ENCODE measurements at places on chromosomes 7 and 10.
A peak's percentile ranks its signal among the peaks of the same experiment; 100 is the strongest.

DNA sequence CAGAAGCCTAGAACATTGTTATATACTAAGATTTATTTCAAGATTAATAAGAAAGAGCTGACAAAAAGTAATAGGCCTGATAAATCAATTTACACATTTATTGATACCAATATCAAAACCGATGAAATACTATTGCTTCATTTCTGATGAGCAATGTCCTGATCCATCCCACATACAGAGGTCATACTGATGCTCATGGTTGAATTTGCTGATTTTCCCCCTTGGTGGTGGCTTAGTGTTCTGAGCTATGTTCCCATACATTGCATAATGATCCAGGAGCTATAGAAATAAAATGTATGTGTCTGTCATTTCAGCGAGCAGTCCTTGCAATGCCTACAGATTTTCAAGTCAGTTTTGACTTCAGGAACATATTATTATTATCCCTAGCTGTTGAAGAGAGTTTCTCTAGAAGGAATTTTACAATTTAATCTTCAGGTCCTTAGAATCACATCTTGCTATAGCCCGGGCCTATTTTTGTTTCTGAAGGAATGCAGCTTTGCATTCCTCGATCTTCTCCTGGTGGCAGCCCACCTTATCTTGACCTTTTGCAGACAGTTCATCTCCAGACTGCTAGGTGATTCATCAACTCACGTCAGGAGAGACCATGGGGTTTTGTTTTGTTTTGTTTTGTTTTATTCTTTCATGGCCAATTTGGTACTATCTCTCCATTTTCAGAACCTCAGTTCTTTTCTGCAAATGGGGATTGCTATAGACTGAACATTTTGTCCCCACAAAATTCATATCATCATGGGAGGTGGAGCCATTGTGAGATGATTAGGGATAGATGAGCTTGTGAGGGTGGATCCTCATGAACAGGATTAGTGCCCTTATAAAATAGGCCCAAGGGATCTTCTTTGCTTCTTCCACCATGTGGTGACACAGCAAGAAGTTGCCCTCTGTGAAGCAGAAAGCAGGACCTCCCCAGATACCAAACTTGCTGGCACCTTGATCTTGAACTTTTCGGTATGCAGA, 465.6 kb upstream of the IGFBP3 start:
- no peak for DNase-seq

GRCh38 chr10:112753961-112754411, 196.1 kb upstream of the TCF7L2 start:
- DNase-seq: peak; percentile 27

GRCh38 chr7:75896803-75897327, 18.0 kb downstream of the RHBDD2 start:
- no peak for DNase-seq

- no peak for DNase-seq
These were observed 17.9 kb downstream of the C10orf67 start for GRCh38 chr10:23326544-23327307.

GRCh38 chr7:156423876-156424275, 216.7 kb upstream of the RNF32 start:
- DNase-seq: no peak

DNA sequence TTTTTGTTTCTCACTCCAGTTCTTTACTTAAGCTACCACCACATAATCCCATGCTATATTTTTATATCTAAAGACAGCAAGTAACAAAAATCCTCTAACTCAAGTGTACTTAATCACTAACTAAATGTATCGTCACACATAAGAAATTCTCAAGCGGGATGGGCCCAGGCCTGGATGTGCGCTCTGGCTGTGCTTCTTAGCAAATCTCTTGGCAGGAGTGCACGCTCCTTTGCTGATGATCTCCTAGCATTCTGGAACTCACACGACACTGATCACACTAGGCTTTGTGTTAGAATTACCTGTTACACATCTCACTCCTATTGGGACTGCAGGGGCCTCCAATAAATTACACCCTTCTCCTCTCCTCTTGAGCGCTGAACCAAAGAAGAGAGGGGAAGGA, 46.7 kb upstream of the CALD1 start:
- DNase-seq: no peak

DNA sequence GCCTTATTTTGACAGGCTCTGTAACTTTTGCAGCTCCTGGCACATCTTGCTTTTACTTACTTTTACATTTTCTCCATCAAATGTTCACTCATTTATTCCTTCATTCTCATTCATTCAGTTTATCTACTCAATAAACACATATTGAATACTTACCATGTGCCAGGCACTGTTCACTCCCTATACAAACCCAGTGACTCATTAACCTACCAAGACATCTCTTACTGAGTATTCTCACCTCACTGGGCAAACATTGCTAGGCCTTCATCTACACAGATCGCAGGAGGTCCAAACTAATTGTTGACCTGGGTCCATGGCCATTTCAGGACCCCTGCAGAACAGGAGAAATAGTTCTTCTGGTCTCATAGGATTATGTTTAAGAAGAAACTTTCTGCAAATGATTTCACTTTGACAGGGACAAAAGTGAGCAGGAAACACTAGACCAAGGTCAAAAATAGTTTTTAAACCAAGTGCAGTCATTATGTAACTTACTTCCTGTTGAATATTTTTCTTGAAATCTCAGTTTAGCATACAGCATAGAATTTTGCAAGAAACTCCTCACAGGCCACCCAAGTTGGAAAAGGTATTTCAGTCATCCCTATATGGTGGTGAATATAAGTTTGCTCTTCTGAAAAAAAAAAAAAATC, 17.6 kb downstream of the SLC26A4 start:
- no peak for DNase-seq

GRCh38 chr7:77461246-77461645, 45.1 kb upstream of the GSAP start:
- no peak for DNase-seq

- DNase-seq: peak; percentile 95
These were observed 1.1 kb upstream of the KBTBD2 start for GRCh38 chr7:32892521-32893206.

All from hematopoietic multipotent progenitor cell treated with erythropoietin and hydrocortisone succinate and interleukin-3 and kit ligand, for 4 days (in vitro differentiated cells).